ENCODE measurements at places on chromosomes 2 and 18. TPM values are rescaled to one million over a fixed set of nuclear protein-coding genes. Genes with fewer than 3 reads are reported as not detected.

- DNase-seq = no peak
Observed at GRCh38 chr2:108184419-108184818, 55.3 kb upstream of the SULT1C3 start.

CD302 gene
- 0.81 TPM for total RNA-seq

RUFY4 gene
- 0.30 TPM for total RNA-seq

- no peak for DNase-seq
Observed at GRCh38 chr2:38092196-38092902, 16.4 kb upstream of the CYP1B1 start.

GRCh38 chr2:239298116-239298804, 102.6 kb downstream of the HDAC4 start:
- peak; percentile 94 for DNase-seq

GRCh38 chr2:129765678-129766351, 213.7 kb upstream of the RAB6C start:
- no peak for DNase-seq
